ENCODE measurements at places on chromosomes 4 and X. TPM values are rescaled to one million over a fixed set of nuclear protein-coding genes. Genes with fewer than 3 reads are reported as not detected.

DNA sequence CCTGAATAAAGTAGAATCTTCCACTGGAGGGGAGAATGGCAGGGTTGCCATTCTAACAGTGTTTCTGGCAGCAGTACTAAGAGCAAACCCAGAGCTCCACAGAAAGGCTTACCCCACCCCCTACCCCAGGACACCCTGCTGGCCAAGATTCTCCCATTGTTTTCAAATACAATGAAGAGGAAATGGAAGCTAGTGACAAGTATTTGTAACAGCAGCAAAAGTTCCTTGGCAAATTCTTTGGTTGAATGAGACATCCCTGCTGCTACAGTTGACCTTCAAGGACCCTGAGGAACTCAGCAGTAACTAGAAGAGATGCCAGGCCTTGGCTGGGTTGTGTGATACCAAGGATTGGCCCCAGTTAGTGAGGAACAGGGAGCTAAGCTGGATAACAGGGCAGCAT, 124.2 kb upstream of the DGKK start:
- no peak for DNase-seq

GRCh38 chr4:148173397-148174017, 268.7 kb downstream of the NR3C2 start:
- no peak for DNase-seq

DNA sequence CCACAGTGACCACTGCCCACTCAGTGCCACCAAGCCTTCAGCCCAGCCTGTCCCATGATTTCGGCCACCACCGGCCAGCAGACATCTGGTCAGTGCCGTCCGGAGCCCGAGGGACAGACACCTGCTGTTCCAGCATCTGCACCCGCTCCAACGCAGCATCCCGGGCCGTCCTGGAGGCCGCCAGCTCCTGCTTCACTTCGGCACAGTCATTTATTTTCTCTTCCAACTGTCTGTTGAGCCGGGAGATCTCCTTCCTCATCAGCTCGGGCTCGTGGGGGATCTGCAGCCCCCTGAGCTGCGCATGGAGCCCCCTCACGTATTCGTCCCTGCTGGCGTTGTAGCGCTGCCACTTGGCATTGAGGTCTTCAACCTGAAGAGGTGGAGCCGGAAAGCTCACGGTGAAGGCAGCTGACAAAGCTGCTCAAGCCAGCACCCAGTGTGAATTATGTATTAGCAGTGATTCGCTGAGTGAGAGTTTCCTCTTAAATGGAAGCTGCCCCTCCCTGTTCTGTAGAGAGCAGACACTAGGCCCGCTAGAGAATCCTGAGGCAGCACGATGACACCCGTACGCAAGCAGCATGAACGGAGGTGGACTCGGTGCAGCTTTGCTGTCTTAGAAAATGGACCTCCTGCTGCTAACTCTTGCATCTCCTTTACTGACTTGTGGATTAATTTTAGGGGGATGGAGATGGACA, 11.4 kb downstream of the TNIP2 start:
- DNase-seq: no peak

DNA sequence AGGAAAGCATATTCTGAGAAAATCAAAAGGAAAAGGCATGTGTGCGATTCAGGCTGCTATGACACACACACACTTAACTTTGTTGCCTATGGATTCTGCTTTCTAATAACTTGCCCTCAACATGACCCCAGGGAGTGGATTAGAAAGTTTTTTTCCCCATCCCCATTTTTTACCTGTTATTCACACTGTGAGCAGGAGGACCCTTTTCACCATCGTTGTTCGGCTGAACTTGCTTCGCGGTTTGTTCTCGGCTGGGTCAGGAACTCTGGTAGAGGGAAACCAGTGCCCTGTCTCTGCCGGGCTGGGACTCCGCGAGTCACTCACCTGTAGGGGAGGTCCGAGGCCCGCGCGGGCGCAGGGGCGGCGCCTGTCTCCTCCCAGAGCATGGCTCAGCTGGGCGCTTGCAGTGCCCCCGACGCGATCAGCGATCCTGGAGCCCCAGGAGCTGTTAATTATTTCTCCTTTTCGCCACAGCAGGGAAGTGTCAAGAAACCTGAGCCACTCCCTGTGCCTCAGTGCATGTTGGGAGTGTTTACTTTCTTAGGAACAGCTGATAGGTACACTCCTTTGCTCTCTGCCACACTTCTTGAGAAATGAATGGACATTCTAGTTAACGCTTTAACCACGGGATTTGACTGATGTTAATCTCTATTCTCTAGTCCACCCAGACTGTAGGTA, at the start of gene RASSF6:
Gene RASSF6 (minus strand): TSS at position 322 of the 678 bp plus-strand sequence. CDS start 8,641 bp downstream, outside the sequence.
- DNase-seq: no peak

- no peak for DNase-seq
Observed at GRCh38 chrX:41722816-41723618, 964 bp upstream of the GPR82 start.

- no peak for DNase-seq
Observed at GRCh38 chr4:103754844-103755243, 35.1 kb upstream of the TACR3 start.

DNA sequence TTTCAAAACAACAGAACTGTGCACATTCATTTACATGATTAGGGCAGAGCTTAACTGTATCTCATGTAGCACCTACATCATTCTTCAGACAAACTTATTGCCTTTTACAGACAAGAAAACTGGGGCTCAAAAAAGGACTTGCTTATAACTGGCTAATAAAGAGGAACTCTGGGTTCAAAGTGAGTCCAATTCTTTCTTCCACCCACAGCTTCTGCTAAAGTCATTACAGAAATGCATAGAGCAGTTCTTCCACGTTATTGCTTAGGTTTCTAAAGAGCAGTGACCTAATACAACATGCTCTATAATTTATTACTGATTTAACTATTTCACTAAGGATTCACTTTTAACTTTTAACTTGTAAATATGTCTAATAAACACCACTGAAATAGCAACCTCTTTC, 60.6 kb downstream of the ELOVL6 start:
- DNase-seq: no peak

The TSR2 gene
- total RNA-seq: 64.7 TPM

The FGB gene
- 1.6 TPM for total RNA-seq

The PPEF1 gene
- total RNA-seq: 0.30 TPM

The DGKK gene
- not detected for total RNA-seq

The SMIM31 gene
- not detected for total RNA-seq
